Stimulated activated CD4-positive, alpha-beta T cell treated with anti-CD3 and anti-CD28 coated beads, TNF-alpha, amount 100 ng/mL, for 1 hour (primary cell): ENCODE measurements at places on chromosomes 1 and 21.

- no peak for DNase-seq
Measured at GRCh38 chr1:204777591-204777990, 92.1 kb upstream of the LRRN2 start.

DNA sequence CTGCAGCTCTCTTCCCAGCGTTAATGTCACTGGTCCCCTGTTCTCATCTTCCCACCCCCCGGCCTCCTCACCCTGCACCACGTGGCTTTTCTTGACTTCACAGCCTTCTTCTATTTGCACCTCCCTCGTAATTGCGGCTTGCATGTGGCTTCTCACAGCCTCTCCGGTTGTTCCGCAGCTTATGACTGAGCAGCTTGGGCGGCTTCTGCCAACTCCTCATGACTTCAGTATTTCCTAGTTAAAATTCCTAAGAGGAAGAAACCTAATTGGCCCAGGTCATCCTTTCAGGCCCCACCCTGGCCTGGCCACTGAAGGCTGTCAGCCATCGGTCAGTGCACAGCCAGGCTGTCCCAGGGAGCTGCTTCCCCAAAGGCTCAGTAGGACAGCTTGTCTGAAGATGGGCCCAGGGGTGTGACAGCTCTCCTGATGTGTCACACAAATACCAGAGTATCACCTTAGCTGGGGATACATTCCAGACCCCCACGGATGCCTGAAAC is 8.6 kb upstream of the RERE start:
- DNase-seq, result no peak

DNA sequence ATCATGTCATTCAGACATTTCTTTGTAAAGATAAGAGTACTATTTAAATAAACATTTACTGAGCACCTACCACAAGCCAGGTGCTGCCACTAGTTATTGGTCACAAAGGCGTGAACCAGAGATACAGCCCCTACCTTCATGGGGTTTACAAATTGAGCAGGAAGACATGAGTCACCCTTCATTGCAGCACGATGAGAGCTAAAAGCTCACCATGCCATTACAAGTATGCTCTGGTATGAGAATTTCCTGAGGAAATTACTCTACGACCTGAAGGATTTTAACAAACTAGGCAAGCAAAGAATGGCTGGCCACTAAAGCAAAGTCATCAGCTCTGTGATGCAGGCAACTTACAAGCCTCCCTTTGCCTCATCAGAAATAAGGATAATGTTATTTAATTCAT is 346.8 kb downstream of the BRINP2 start:
- DNase-seq, result no peak

GRCh38 chr1:93964096-93964776 is 55.0 kb upstream of the GCLM start:
- no peak for DNase-seq

- no peak for DNase-seq
Measured at GRCh38 chr1:201937624-201938213, 8.6 kb downstream of the LMOD1 start.

- no peak for DNase-seq
Measured at GRCh38 chr1:161408429-161409052, 40.9 kb upstream of the CFAP126 start.

DNA sequence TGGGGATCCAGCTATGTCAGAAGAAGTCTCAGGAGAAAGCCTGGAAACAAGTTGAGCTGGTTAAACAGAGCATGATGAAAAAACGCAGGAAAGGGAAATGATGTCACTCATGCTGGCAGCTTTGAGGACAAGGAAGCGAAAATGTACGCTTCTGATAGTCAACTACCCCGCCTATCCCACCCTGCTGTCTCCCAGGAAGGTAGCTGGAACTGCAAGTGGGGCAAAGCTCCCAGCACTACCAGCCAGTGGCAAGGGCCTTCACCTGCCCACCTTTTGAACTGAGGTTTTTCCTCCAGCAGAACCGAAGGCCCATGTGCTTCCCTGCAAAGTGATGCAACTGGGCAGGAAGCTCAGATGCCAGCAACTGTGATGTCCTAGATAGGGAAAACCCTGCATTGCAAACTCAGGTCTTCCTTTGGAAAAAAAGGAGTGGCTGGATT is 6.3 kb upstream of the IL20 start:
- no peak for DNase-seq
